CD4-positive, alpha-beta memory T cell (primary cell): ENCODE measurements at places on chromosomes 13 and 19.

DNA sequence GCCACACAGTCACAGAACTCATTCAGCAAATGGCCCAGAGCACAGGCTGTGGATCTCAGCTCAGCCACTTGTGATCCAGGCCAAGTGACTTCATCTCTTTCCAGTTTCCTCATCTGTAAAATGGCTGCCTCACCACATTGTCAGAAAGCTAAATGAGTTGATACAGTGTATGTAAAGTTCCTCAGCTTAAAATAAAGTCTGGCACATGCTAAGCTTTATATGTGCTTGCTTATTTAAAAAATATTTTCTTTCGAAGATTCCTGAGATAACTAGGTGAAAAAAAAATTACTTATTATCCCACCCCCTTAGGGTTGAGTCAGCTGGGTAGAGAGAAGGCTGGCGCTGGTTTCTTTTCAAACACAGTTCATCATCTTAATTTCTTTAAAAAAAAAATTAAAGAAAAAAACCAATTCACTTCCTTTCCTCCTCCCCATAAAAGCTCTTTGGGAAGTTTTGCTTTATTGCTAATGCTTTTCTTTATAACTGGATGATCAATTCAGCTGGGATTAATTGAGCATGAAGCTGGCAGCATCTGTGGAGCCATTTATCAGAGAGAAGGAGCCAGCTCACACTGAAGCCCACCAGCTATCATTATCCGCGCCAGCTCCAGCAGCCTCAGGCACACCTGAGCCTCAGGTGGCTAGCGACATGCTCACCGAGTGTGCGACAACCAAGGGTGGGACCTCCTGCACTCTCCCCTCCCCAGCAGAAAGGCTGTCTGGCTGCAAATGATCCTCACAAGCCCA lies 354.9 kb downstream of the FOXO1 start:
- H3K4me3 ChIP-seq: no peak overlapping the region
- DNase-seq: no peak
- no peak overlapping the region for H3K27ac ChIP-seq

DNA sequence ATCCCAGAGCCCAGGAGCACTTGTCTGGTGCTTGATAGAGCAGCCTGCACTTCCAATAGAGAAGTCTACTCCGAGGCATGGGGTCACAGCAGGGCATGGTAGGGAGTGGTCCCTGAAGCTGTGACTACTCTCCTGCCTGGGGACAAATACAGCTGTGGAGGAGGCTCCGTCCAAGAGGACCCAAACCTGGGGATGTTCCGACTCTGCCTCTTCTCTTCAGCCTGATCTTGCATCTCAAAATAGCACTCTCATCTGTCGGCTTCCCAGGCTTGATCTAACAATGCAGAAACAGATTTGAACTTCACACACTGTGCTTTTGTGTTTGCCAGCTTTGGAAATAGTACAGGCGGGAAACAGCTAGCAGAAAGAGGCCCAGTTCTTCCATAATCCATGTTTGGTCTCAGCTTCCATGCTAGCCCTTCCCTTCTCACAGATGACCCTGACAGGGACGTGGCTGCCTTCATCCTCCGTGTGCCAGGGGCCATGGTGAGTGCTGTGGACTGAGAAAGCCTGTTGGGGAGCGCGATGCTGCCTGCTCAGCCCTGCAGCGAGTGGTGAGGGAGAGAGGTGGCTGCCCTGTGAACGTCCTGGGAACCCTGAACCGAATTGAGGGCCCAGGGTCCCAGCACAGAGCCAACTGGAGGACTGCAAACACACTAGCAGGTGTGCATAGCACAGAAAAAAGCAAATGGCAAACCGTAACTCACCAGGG lies 150.3 kb upstream of the GPR12 start:
- no peak for DNase-seq
- no peaks in the 10 kb centered on the region for H3K27me3 ChIP-seq

DNA sequence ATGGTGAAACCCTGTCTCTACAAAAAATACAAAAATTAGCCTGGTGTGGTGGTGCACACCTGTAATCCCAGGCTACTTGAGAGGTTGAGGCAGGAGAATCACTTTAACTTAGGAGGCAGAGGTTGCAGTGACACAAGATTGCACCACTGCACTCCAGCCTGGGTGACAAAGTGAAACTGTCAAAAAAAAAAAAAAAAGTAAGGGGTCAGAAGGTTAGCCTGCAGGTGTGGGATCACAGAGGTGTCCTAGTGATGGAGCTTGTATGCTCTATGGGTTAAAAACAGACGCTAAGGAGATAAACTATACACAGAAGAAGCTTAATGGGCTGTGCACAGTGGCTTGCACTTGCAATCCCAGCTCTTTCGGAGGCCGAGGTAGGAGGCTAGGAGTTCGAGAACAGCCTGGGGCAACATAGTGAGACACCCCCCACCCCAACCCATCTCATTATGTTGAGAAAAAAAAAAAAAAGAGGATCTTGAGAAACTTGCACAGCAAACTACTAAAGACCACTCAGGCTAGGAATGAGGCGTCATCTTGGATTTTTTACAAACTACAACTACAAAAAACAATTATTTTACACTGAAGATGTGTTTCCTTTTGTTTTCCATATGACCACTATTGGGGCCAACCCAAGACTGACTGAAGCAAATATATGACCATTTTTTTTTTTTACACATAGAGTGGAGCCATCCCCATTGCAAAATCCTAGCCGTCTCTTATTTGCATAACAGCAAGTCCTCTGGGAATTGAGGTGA lies 7.9 kb downstream of the FOSB start:
- H3K4me1 ChIP-seq: peaks cover 14% of the 10 kb centered on the region
- H3K27ac ChIP-seq: no peak overlapping the region
- DNase-seq: peak; percentile 38
- no peaks in the 10 kb centered on the region for H3K27me3 ChIP-seq
- H3K36me3 ChIP-seq: no peaks in the 10 kb centered on the region
- no peak overlapping the region for H3K4me3 ChIP-seq

DNA sequence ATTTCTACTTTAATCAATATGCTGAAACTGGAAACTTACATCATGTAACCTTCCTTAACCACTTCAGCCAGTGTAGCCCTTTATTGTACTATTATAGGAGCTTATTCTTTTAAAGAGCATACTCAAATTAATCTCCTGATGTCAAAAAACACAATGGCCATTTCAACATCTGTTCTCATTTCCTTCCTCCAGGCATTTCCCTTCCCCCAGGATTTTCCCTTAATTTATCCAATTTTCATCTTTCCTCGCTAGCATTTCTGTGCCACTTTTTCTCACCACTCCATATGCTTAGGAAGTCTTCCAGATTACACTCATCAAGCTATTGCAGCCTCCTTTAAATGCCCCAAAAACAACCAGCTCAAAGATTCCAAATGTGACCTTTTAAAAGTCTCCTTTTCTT lies 265.0 kb downstream of the PCDH9 start:
- no peak for DNase-seq
- H3K4me3 ChIP-seq: no peak overlapping the region
- no peaks in the 10 kb centered on the region for H3K36me3 ChIP-seq

GRCh38 chr13:43329702-43330101 lies 306.3 kb downstream of the DNAJC15 start:
- no peak overlapping the region for H3K27ac ChIP-seq
- H3K4me1 ChIP-seq: no peaks in the 10 kb centered on the region
- DNase-seq: no peak
- no peak overlapping the region for H3K4me3 ChIP-seq

DNA sequence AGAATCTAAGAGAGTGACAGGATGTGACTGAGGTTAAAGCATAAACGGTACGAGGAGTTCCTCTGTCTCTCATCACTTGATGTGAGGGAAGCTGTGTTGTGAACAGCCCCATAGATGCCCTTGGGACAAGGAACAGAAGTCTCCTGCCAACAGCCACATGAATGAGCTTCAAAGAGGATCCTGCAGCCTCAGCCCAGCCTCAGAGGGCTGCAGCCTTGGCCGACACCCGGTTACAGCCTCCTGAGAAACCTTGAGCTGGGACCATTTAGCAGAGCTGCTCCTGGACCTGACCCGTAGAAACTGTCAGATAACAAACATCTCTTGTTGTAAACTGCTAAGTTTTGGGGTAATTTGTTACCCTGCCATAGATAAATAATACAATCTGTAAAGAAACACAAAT lies 54.2 kb downstream of the CCNE1 start:
- H3K36me3 ChIP-seq: no peaks in the 10 kb centered on the region
- H3K4me1 ChIP-seq: no peaks in the 10 kb centered on the region
- H3K4me3 ChIP-seq: no peak overlapping the region
- H3K27me3 ChIP-seq: no peaks in the 10 kb centered on the region
- H3K27ac ChIP-seq: no peak overlapping the region

DNA sequence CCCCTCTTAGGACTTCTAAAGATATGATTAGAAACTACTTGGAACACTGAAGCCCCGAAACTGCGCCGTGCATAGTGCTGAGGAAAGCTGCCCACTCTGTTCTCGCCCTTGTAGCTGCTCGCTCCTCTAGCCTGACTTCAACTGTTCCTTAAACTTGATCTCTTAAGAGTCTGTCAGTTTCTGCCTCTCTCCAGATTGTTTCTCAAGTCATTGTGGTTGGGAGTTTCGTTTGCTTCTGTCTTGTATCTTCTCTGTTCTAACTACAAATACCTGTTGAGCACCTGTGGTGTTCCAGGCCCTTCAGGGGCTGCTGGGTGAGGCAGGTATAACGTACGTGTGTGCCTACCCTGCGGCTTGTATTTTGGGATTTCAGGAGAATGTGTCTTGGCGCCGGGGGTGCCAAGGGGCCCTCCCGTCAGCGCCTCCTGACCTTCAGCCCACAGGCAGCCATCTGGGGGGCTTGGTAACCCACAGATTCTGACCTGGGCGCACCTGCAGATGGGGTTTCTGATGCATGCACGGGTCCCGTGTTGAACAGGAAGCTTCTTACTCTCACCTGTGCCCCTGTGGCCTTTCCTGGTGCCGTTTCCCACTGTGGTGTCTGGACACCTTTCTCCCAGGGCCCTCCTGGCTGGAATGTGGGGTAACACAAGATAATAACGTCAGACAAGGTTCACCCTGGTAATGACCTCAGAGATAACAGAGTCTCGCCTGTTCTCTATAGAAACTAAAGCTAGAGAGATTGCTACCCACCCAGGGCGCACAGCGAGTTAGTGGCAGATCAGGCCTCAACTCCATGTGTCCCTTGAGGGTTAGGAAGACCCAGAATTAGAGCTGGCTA lies 17.2 kb upstream of the DCUN1D2 start:
- H3K27ac ChIP-seq: no peak overlapping the region
- H3K4me3 ChIP-seq: no peak overlapping the region
- H3K4me1 ChIP-seq: no peaks in the 10 kb centered on the region
- no peak for DNase-seq
- peaks cover 19% of the 10 kb centered on the region for H3K36me3 ChIP-seq

DNA sequence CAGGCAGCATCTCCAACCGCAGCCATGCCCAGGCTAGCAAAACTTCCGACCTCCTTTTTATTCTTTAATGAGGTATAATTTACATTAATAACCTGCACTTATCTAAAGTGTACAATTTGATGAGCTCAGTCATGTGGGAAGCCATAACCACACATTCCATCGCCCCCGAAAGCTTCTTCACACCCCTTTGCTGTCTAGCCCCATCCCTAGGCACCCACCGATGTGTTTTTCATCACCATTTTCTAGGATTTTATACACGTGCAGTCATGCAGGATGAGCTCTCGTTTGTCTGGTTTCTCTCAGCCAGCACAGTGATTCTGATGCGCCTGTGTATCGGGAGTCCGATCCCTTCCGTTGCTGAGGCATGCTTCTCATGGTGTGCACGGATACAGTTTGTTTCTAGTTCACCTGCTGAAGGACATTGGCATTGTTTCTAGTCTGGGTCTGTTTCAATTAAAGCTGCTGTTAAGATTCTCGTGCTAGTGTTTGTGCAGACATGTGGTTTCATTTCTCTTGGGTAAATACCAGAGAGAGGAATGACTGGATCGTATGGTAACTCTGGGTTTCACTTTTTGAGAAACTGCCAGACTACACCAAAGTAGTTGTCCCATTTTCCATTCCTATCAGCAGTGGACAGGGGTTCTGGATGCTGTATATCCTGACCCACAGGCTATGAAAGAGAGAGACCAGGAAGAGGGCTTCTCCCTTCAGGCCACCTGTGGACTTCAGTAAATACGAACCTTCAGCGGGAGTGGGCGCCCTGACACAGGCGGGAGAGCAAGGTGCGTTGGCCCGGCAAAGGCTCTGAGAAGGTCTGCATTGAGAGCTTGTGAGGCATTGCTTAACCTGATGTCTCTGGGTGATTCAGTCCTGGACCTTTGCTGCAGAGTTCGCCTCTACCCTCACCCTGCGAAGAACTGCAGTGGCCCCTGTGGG lies 4.9 kb downstream of the AP1M1 start:
- no peak overlapping the region for H3K4me3 ChIP-seq
- H3K27me3 ChIP-seq: no peaks in the 10 kb centered on the region
- DNase-seq: no peak
- H3K4me1 ChIP-seq: peaks cover 23% of the 10 kb centered on the region
- no peak overlapping the region for H3K27ac ChIP-seq

DNA sequence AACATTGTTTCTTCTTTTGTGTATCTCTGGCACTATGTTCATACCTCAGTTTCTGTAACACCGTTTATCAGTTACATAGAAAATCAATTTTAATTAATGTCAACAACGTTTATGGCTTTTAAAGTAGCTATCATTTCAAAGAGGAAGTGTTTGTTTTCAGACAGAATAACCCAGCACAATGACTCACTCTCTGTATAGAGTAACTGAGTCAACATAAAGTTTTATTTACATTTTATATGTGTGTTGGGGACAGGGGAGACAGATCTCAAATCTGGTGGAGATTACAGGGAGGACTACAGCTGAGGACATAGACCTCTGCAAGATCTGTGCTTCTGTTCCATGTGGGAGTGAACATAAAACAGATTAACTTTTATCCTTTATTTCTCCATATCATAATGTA lies 2590.1 kb downstream of the PCDH9 start:
- no peaks in the 10 kb centered on the region for H3K36me3 ChIP-seq
- no peaks in the 10 kb centered on the region for H3K4me1 ChIP-seq
- H3K27me3 ChIP-seq: no peaks in the 10 kb centered on the region

GRCh38 chr13:25973085-25973484 lies 78.7 kb downstream of the SHISA2 start:
- no peaks in the 10 kb centered on the region for H3K36me3 ChIP-seq
- H3K4me3 ChIP-seq: peak overlapping the region; percentile 35
- H3K27me3 ChIP-seq: no peaks in the 10 kb centered on the region
- peak overlapping the region; percentile 14 for H3K27ac ChIP-seq
- no peak for DNase-seq
- H3K4me1 ChIP-seq: peaks cover 61% of the 10 kb centered on the region

DNA sequence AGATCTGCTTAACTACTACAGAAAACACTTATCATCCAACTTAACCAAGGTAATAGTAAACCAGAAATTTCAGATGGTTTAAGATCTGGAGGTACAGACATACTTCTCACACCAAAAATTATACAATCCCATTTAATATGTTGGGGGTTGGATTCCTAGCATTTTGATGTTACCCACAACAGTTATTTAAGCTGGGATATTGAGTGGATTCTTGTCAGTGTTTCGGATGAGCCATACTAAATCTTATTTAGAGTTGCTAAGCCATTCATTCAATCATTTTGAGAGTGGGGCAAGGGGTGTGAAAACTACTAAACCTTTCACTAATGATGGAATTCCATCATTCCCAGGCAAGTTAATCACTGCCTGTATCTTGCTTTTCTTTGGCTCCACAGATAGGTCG lies 40.6 kb downstream of the KATNAL1 start:
- H3K4me3 ChIP-seq: no peak overlapping the region
- H3K27me3 ChIP-seq: no peaks in the 10 kb centered on the region
- H3K4me1 ChIP-seq: no peaks in the 10 kb centered on the region
- no peak overlapping the region for H3K27ac ChIP-seq

GRCh38 chr19:38993271-38993670 lies 17.7 kb upstream of the FBXO17 start:
- no peak overlapping the region for H3K4me3 ChIP-seq
- H3K36me3 ChIP-seq: no peaks in the 10 kb centered on the region
- no peaks in the 10 kb centered on the region for H3K4me1 ChIP-seq
- no peak overlapping the region for H3K27ac ChIP-seq

- H3K27ac ChIP-seq: no peak overlapping the region
- H3K4me1 ChIP-seq: no peaks in the 10 kb centered on the region
- peak; percentile 14 for DNase-seq
- no peaks in the 10 kb centered on the region for H3K27me3 ChIP-seq
- H3K4me3 ChIP-seq: no peak overlapping the region
Measured at GRCh38 chr13:113562085-113562749, 22.3 kb upstream of the TFDP1 start.
